ENCODE measurements at places on chromosomes 12 and 14. TPM values are rescaled to one million over a fixed set of nuclear protein-coding genes. Genes with fewer than 3 reads are reported as not detected.

DNA sequence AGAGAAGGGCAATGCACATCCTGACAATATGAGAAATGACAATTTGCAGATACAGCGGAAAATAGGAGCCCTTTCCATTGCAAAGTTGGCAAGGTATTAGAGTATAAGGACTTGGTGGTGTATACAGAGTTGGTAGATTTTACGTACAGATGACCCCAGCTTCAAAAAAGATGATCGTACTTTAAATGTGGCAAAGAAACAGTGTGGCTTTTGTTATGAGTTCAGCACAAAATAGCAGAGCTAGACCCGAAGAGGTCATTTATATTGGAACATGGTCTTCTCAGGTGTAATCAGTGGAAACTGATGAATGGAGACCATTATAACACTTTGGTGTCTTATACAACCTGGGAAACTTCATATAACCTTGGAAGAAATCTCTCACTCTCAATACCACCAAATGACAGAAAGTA is 2.3 kb downstream of the CLEC2B start:
- no peak for DNase-seq

- no peak for DNase-seq
Observed at GRCh38 chr12:69383074-69383473, 23.5 kb downstream of the YEATS4 start.

GRCh38 chr12:120247621-120248030 is 17.9 kb downstream of the PXN start:
- no peak for DNase-seq

- no peak for DNase-seq
Observed at GRCh38 chr12:6936636-6937480, 6.8 kb upstream of the RNU7-1 start.

- DNase-seq, result no peak
Observed at GRCh38 chr12:2617365-2617764, 177.4 kb upstream of the FKBP4 start.

DNA sequence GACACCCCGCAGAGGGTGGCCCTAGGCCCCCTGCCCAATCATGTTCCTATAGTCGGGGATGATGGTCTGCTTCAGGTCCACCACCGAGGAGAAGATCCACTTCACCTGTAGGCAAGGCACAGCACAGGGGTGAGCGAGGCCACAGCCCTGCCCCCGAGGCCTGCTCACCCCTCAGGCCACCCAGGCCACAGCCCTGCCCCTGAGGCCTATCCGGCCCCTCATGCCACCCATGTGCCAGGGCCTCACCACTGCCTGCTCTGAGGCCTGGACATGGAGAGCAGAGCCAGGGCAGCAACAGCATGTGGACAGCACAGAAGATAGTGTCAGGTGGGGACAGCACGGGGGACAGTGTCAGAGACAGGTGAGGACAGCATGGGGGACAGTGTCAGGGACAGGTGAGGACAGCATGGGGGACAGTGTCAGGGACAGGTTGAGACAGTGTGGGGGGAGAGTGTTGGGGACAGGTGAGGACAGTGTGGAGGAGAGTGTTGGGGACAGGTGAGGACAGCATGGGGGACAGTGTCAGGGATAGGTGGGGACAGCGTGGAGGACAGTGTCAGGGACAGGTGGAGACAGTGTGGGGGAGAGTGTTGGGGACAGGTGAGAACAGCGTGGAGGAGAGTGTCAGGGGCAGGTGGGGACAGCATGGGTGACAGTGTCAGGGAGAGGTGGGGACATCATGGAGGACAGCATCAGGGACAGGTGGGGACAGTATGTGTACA is 239.7 kb downstream of the TMEM121 start:
- no peak for DNase-seq

The RNASE1 gene
- total RNA-seq, result 31.6 TPM

The EXOC3L4 gene
- total RNA-seq, result not detected

- peak; percentile 86 for DNase-seq
Observed at GRCh38 chr12:66107451-66107915, 23.1 kb downstream of the LLPH start.

The LRFN5 gene
- total RNA-seq, result 13.3 TPM

The RNASE8 gene
- not detected for total RNA-seq

GRCh38 chr14:68952531-68953195 is 26.4 kb downstream of the ACTN1 start:
- DNase-seq, result no peak

GRCh38 chr12:26158078-26158764 is 33.4 kb upstream of the BHLHE41 start:
- DNase-seq, result no peak

DNA sequence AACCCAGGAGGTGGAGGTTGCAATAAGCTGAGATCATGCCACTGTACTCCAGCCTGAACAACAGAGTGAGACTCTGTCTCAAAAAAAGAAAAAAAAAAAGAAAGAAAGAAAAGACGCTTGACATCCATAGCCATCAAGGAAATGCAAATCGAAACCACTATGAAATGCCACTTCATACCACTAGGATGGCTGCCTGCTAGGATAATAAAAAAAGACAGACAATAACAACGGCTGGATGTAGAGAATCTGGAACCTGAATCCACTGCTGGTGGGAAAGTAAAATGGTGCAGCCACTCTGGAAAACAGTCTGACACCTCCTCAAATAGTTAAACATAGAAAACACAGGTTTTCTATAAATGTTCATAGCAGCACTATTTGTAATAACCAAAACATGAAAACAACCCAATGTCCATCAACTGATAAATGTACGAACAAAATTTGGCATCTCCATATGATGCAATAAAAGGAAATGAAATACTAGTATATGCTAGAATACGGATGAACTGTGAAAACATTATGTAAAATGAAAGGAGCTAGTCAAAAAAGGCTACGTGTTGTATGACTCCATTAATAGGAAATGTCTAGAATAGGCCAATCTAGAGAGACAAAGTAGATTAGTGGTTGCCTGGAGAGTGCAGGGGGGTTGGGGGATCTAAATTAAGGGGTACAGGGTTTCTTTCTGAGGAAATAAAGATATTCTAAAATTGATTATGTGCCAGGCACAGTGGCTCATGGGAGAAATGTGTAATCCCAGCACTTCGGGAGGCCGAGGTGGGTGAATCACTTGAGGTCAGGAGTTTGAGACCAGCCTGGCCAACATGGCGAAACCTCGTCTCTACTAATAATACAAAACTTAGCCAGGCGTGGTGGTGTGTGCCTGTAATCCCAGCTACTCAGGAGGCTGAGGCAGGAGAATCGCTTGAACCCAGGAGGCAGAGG is 9.7 kb downstream of the WSB2 start:
- no peak for DNase-seq

DNA sequence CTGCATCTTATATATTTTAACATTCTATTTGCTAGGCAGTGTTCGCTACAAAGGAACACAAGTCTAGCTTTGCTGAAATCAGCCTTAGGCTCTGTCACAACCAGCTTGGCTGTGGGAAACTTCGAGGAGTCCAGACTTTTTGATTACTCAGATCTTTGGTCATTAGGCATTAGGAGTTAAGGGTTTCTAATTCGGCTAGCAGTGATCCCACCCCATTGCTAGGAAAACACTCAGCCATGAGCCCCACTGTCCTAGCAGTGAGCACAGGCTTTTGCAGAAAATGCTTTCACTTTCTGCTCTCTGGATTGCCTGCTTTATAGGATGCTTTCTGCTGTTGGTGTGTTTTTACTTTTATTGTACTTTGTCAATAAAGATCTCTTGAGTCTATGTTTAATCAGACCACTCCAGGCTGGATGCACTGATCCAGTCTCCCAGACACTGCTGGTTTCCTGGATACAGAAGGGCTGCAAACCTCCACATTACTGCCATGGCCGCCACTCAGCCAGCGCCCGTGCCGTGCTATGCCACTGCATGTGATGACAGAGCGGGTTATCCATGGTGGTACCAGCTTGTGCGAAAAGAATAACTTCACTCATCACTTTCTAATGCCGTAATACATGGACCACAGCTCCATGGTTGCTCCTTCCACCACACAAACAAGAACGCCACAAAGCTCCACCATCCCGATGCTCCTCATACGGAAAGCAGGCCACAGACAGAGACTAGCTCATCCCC is 41.0 kb upstream of the PYGL start:
- no peak for DNase-seq

GRCh38 chr12:145369-145960 is 68.5 kb downstream of the SLC6A12 start:
- DNase-seq, result no peak

GRCh38 chr12:59079002-59079401 is 158.7 kb upstream of the LRIG3 start:
- DNase-seq, result no peak

DNA sequence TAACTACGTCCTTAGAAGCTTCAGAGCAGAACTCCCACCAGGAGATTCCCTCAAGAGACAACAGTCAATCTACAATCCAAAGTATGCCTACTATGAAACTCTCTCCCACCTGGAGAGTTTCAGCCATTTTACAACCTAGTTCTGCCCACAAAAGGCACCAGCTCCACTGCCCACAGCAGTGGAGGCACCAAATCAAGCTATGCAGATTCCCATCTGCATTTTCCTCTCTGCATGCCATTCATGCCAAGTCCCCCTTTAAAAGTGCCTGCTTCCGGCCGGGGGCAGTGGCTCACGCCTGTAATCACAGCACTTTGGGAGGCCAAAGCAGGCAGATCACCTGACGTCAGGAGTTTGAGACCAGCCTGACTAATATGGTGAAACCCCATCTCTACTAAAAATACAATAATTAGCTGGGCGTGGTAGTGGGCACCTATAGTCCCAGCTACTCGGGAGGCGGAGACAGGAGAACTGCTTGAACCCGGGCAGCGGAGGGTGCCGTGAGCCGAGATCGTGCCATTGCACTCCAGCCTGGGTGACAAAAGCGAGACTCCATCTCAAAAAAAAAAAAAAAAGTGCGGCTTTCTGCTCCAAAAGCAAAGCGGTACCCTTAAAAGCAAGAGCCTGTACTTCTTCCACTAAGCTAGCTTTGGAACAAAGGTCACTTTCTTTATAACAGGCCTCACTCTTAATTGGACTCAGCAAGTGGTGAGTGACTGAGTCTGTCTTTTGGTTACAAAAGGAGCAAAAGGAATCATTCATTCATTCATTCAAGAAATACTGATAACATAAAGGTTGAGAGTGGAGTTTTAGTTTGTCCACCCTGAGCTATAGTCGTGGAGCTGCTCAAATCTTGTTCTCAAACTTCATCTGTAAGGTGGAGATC is 10.1 kb upstream of the DLGAP5 start:
- no peak for DNase-seq

DNA sequence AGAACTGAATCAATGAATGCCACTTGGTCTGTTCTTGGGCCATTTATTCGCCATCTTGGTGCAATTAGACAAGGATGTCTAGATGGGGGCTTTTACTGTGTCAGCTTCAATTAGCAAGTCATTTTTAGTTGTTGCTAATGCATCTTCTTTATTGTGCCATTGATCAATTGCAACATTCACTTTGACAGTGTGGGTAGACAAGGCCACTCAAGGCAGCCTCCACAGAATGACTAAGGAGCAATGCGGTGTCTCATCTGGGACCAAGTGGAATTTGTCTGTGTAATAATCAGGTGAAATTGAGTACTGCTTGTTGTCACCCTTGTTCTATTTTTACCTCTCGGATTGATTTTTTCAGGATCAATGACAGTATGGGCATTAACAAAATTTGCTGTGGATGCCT is 275.9 kb downstream of the CACNA1C start:
- DNase-seq, result no peak

- DNase-seq, result no peak
Observed at GRCh38 chr12:123139926-123140675, 10.8 kb downstream of the PITPNM2 start.

DNA sequence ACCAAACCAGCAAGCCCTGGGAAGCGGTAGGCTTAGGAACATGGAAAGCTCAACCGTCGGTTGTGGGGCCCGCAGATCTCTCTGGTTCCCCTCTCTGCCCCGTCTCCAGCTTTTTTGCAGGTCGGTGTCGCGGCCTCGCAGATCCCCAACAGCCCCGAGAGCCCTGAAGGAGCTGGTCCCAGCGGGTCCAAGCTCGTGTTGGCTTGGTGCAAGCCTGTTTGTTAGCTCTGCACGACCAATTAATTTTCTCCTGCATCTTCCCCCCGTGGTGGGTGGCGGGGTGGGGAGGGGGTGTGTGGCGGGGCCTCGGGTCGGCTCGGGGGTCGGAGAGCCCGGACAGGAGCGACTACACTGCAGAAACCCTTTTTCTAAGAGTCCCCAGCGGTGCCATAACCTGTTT is 449 bp upstream of the SLC24A4 start:
- DNase-seq, result no peak

- no peak for DNase-seq
Observed at GRCh38 chr12:104566244-104566993, 109.7 kb downstream of the CHST11 start.

The LMNTD1 gene
- total RNA-seq, result not detected

DNA sequence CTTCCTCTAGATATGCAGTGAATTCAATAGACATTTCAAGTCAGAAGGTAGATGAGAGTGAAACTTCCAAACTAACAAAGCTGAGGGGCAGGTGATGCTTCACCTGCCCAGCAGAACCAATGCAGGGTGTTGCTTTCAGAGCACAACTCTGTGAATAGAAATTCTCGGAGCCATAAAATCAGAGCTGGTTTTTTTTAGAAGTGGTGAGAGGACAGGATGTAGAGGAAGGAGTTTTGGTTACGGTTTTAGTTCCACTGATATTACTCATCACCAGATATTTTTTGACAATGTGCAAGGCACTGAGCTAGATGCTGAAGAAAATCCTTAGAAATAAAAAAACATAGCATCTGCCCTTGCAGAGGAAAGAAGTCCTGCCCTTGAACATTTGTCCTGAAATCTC is 62.2 kb downstream of the BMP4 start:
- DNase-seq, result no peak

The ANO2 gene
- 4.5 TPM for total RNA-seq

DNA sequence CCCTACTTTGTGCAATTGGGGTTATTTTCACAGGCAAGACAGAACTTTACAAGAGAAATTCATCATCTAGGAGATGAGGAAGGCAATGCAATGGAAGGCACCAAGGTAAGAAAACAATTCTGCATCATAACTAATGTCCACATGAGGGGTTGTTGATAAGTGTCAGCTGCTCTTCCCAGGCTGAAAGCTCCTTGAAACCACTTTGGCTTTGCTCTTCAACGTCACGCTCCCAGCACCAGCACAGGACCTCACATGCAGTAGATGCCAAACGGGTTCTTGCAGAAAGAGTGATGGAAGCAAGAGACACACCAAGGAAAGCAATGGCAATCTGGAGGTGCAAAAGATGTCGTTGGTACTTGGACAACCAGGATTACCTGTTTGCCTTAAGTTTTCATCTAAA is 485.5 kb downstream of the BCL11B start:
- no peak for DNase-seq

The VRTN gene
- 4.3 TPM for total RNA-seq
